Uterine smooth muscle cell (primary cell): ENCODE measurements at places on chromosomes 5 and 9. TPM values are rescaled to one million over a fixed set of nuclear protein-coding genes. Genes with fewer than 3 reads are reported as not detected.

The CLTA gene
- 289 and 311 TPM in 2 replicates for total RNA-seq

The OR13J1 gene
- not detected in 2 replicates for total RNA-seq

The PCDHGA6 gene
- total RNA-seq: 1.7 and 3.2 TPM in 2 replicates

The ADCY2 gene
- total RNA-seq: under 0.01 and 0.22 TPM in 2 replicates

The SHB gene
- 12.9 and 17.4 TPM in 2 replicates for total RNA-seq

The PCDH12 gene
- total RNA-seq: under 0.01 and 0.11 TPM in 2 replicates

The SLC36A3 gene
- not detected in 2 replicates for total RNA-seq

The LMX1B gene
- not detected in 2 replicates for total RNA-seq

The CDX1 gene
- 0.12 TPM in 1 of 2 replicates, not detected in the other for total RNA-seq

The CDC14B gene
- 9.2 and 16.6 TPM in 2 replicates for total RNA-seq

The DMRTA1 gene
- 1.00 and 1.5 TPM in 2 replicates for total RNA-seq

The OSTF1 gene
- 33.2 and 63.0 TPM in 2 replicates for total RNA-seq

The SVEP1 gene
- total RNA-seq: 11.1 and 42.2 TPM in 2 replicates

The CRB2 gene
- total RNA-seq: not detected in 2 replicates

The SMIM33 gene
- not detected in 2 replicates for total RNA-seq

The FAXDC2 gene
- 3.3 and 4.5 TPM in 2 replicates for total RNA-seq

The RELL2 gene
- total RNA-seq: 4.9 TPM in 2 replicates

The ZBTB43 gene
- total RNA-seq: 10.6 and 11.0 TPM in 2 replicates

The WDR41 gene
- 165 and 179 TPM in 2 replicates for total RNA-seq

The TMEM141 gene
- total RNA-seq: 52.2 and 62.0 TPM in 2 replicates

The WDR38 gene
- 0.11 TPM in 1 of 2 replicates, not detected in the other for total RNA-seq

The GFRA3 gene
- not detected in 2 replicates for total RNA-seq

The TRIO gene
- 266 and 274 TPM in 2 replicates for total RNA-seq

The CDC20B gene
- under 0.01 and 0.22 TPM in 2 replicates for total RNA-seq

The FOXD4L6 gene
- 0.11 and 0.12 TPM in 2 replicates for total RNA-seq

The ZNF454 gene
- total RNA-seq: 1.7 and 2.6 TPM in 2 replicates

The SLC1A1 gene
- total RNA-seq: 15.7 and 21.1 TPM in 2 replicates

The NKD2 gene
- total RNA-seq: not detected in 2 replicates

The CAVIN4 gene
- 0.89 and 1.6 TPM in 2 replicates for total RNA-seq

The PCDHGA4 gene
- total RNA-seq: 2.2 and 5.2 TPM in 2 replicates

The LVRN gene
- total RNA-seq: 0.12 and 0.33 TPM in 2 replicates

The GLDC gene
- total RNA-seq: 1.4 and 3.1 TPM in 2 replicates

The MLANA gene
- not detected in 2 replicates for total RNA-seq

The TAF1L gene
- under 0.01 TPM in 2 replicates for total RNA-seq

The PCDHA9 gene
- total RNA-seq: 0.11 and 0.12 TPM in 2 replicates

The PCDHA7 gene
- total RNA-seq: 0.22 and 0.87 TPM in 2 replicates

The SEMA6A gene
- 0.12 and 0.44 TPM in 2 replicates for total RNA-seq

The STK32A gene
- 0.22 and 1.2 TPM in 2 replicates for total RNA-seq

The FOXD4 gene
- 0.62 TPM in 1 of 2 replicates, not detected in the other for total RNA-seq

The FOXD4L4 gene
- 0.22 and 0.37 TPM in 2 replicates for total RNA-seq

The SLC6A19 gene
- total RNA-seq: not detected in 2 replicates

The TXNDC8 gene
- total RNA-seq: not detected in 2 replicates

The YTHDC2 gene
- total RNA-seq: 26.2 and 30.4 TPM in 2 replicates

The TEX48 gene
- not detected in 2 replicates for total RNA-seq

The SPAAR gene
- total RNA-seq: under 0.01 TPM in 1 of 2 replicates, not detected in the other

The WNT8A gene
- not detected in 2 replicates for total RNA-seq

The GALNT10 gene
- 10.0 and 23.2 TPM in 2 replicates for total RNA-seq
